H1 (cell line): ENCODE measurements at places on chromosomes 2 and 18. TPM values are rescaled to one million over a fixed set of nuclear protein-coding genes. Genes with fewer than 3 reads are reported as not detected.
A peak's percentile ranks its signal among the peaks of the same experiment; 100 is the strongest.

PLA2R1 gene
- total RNA-seq: 1.5 and 2.2 TPM in 2 replicates

GRHL1 gene
- 2.8 and 3.6 TPM in 2 replicates for total RNA-seq

GAREM2 gene
- total RNA-seq: 19.9 and 23.0 TPM in 2 replicates

ABCB11 gene
- not detected in 2 replicates for total RNA-seq

SLC14A1 gene
- not detected in 2 replicates for total RNA-seq

SOX11 gene
- total RNA-seq: 55.6 and 56.5 TPM in 2 replicates

SCN2A gene
- 0.61 and 1.1 TPM in 2 replicates for total RNA-seq

IL36G gene
- not detected in 2 replicates for total RNA-seq

TRIM43 gene
- total RNA-seq: not detected in 2 replicates

CRYGD gene
- total RNA-seq: 0.98 and 2.9 TPM in 2 replicates

NUP35 gene
- total RNA-seq: 48.5 and 48.7 TPM in 2 replicates

TTC31 gene
- total RNA-seq: 27.4 and 28.8 TPM in 2 replicates

NEU4 gene
- total RNA-seq: 0.50 and 0.82 TPM in 2 replicates

IL1B gene
- not detected in 2 replicates for total RNA-seq

ADRA2B gene
- total RNA-seq: 6.5 and 6.6 TPM in 2 replicates

SGPP2 gene
- not detected in 2 replicates for total RNA-seq

SNRNP27 gene
- 40.5 and 40.9 TPM in 2 replicates for total RNA-seq

AMER3 gene
- 0.19 and 0.55 TPM in 2 replicates for total RNA-seq

- DNase-seq: no peak
Observed at GRCh38 chr2:223095207-223095606, 43.2 kb downstream of the KCNE4 start.

GRCh38 chr2:179584760-179585159 lies 276.7 kb downstream of the ZNF385B start:
- no peak for DNase-seq

GRCh38 chr2:105749583-105750400 lies 5.1 kb downstream of the NCK2 start:
- DNase-seq: no peak

DNA sequence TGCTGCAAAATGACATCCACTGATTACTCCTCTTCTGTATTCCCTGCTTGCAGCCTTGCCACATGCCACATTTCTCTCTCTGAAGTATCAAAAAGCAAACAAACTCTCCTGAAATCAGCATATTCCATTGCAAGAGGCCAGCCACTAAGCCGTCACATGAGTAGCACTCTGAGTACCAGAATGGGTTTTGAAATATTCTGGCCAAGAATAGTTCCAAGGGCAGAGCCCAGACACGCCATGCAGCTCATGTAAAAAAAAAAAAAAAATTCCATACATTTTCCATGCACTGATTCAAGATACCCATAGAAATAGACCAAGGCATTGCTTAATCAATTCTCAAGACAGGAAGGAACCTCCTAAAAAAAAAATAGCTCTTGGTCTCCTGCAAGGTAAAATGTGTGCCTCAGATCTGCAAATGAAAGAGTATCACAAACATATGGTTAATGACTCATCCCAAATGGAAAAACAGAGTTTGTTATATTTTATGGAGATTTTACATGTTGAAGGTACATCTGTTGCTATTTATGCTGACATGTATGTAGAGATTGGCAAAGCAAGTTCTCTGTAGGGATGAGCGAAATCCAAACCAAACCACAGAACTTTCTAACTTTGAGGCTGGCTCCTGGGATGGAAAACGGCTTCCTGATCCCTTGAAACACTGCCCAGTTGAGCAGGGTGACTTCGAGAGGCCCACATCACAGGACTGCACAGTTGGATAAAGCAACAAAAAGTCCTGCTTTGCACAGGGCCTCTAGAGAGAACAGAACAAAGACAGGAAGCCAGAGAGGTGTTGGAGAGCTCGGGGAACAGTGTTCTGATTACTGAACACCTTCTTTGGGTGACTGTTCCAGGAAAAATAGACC lies 346.2 kb downstream of the ZNF521 start:
- DNase-seq: no peak

DNA sequence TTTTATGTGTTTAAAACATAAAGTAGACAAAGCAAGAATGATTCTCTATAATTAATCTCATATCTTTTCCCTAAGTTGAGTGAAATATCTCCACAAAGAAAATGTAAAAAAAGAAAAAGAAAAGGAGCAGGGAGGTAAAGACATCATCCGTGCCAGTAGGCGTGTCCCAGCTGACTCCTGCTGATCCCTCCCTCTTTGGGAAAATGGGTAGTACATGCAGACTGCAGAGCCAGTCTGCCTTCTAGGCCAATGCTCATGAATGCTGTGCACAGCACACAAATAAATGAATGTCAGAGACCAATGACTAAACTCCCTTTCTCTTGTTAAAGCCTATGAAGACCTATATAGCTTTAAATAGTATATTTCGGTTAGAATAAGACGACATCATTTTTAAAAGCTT lies 64.7 kb downstream of the RAPH1 start:
- no peak for DNase-seq

DNA sequence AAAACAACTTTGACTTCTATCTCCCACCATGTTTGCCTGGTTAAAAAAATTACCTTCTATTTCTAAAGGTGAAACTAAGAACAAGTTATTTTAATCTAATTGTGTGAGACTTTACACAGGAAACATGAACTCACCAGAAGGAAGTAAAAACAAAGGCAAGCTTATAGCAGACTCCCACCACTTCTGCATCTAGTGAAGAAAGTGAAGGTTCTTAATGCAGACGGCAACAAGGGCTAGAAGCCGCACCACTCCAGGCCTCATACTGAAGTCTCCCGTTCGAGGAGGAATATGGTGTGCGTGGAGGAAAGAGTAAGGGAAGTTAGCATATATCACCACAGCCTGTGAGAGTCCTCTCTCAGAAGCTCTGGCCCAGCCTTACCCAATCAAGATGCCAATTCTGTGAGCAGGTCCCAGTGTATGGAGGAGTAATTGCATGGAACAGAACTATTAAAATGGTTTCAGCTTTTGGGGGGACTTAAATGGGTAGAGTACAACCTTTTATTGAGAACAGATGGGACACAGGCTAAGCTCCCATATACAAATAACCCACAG lies 958.7 kb downstream of the BCL11A start:
- no peak for DNase-seq

GRCh38 chr2:19866771-19867170 lies 35.0 kb downstream of the TTC32 start:
- no peak for DNase-seq

DNA sequence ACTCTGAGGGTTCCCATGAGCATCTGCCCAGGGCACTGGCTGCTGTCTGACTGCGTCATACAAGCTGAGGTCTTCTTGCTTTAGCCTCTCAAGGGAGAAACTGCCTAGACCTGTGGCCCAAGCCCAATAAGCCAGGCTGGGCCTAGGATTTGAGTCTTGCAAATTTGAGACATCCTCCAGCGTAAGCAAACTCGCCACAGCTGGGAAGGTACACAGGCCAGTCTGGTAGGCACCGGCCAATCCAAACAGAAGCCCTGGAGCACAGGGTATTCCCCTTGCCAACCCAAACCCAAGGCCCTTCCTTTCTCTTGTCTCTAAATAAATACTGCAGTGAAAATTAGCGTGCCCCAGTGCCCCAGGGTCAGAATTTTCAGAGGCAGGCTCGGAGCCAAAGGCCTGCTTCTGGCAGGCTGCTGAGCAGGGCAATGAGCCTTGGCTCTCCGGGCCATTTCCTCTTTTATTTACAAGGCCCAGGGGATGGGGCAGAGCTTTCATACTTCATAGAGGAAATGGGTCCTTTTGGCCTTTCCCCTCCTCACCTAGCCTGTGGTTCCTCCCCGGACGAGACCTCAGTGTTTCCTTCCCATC lies 33.3 kb downstream of the POLR1A start:
- no peak for DNase-seq

GRCh38 chr18:14767474-14767873 lies 19.5 kb downstream of the ANKRD30B start:
- DNase-seq: no peak

DNA sequence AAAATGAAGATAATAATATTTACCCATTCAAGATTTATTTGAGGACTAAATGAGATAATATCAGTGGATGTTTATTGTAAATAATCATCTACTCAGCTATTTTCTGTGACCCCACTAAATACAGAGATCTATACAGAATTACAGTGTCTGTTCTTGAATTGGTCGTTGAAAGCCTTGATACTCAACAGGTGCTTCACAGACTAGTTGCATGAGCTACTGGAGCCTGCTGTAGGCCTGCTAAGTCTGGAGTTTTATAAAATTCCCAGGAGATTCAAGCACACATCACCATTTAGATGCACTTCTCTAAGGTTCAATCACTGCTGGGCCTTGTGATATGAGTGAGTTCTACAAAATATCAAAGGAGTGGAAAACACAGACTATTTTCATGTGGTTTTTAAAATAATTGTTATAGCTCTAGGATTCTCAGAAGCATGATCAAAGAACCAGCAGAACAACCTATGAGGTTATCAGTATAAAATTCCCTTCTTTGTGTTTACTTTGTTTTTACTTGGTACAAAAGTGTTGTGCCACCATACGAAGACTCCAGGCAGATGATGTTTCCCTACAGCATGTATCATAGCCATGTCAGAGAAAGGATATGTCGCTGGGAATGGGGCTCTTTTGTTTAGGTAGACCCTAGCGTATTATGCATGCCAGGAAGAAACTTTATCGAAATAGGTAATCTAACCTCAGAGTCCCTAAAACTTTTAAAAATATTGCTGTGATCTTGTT lies 7.1 kb downstream of the SULT1C4 start:
- no peak for DNase-seq

DNA sequence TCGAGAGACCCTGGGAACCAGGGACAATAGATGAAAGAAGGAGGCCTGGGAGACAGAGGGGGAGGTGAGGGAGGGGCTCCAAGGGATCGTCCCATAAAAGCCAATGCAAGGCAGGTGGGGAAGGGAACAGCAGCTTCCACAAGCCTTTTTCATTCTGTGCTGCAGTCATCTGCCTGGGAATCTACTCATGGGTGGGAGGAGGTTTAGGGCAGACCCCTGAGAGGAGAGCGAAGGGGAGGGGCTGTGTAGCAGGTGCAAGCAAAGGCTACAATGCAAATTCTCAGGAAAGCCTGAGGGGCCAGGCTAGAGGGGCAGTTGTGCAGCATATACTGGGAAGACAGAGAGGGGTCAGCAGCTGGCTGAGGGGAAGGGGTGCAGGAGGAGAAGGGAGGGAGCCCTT lies 135.4 kb downstream of the SETBP1 start:
- no peak for DNase-seq

- no peak for DNase-seq
Observed at GRCh38 chr18:34929336-34929780, 111.9 kb upstream of the MAPRE2 start.

GRCh38 chr18:35158728-35159450 lies 81.9 kb upstream of the ZNF397 start:
- DNase-seq: no peak

- DNase-seq: no peak
Observed at GRCh38 chr2:45130736-45131135, 121.5 kb upstream of the SIX2 start.

DNA sequence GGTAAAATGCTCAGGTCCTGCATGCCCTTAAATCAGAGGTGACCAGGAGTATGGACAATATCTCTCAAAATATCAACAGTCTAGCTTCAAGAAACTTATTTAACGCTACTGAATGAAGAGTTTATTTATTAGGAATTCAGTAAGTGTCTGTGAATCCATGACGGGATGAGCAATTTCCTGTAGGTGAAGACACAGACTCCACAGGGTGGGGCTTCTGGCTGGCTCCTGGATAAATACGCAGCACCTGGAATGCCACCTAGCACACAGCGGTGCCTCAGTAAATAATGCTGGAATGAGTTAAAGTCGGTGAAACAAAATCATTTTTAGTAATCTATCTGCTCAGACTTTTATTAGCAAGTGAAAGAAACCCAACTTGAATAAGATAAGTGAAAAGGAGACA lies 29.4 kb upstream of the MBP start:
- DNase-seq: no peak

GRCh38 chr2:152548996-152549395 lies 168.3 kb downstream of the PRPF40A start:
- no peak for DNase-seq

- no peak for DNase-seq
Observed at GRCh38 chr2:113228991-113229716, 49.6 kb downstream of the PAX8 start.

DNA sequence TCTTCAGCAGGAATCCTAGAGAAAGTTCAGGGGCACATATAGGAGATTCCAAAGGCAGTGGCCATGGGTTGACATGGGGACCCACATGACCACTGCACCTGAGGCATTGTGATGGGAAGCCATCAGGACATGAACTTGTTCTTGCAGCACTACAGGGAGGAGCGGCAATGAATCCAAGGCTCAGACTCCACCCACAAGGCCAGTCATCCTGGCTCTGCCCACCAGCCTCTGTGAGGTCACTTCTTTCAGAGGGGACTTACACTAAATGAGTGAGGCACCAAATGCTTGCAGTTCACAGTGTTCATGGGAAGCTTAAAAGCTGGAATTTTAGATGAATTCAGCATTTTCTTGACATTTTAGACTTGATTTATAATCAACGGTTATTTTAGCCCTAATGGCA lies 254.2 kb downstream of the SETBP1 start:
- no peak for DNase-seq

DNA sequence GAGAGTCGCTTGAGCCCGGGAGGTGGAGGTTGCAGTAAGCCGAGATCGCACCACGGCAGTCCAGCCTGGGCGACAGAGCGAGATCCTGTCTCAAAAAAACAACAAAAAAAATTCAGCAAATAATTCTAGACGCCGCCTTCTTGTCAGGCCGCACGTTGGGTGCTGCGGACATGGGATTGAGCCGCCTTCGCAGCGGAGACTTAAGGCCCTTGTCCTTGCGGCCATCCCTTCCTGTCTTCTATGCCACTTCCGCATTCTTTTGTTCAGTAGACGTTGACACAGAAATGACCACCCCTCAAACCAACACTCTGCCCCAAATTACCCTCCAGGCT lies 15.8 kb downstream of the PTPN18 start:
- DNase-seq: no peak

- DNase-seq: no peak
Observed at GRCh38 chr2:183284606-183285005, 160.4 kb downstream of the NUP35 start.

- DNase-seq: no peak
Observed at GRCh38 chr2:117745537-117745936, 69.0 kb upstream of the DDX18 start.

GRCh38 chr2:141522702-141523101 lies 608.1 kb downstream of the LRP1B start:
- DNase-seq: no peak

GRCh38 chr2:17800693-17801458 lies 15.4 kb upstream of the MSGN1 start:
- peak; percentile 23 for DNase-seq

DNA sequence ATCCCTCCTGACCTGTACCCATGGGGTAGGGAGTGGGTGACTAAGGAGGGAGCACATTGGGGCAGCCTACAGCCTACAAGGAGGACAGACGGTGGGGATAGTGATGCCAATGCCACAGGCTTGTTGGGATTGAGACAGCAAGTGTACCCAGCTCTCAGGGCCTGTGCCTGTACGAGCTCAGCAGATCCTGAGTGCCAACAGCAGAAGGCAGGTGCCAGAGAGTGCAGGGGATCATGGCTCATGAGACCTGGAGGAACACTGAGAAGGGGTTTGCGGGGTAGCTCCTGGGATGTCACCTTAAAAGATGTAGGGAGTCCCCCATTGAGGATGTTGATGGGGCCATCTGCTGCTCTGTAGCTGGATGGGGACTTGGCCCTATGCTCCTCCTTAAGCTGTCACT lies 10.3 kb upstream of the SNED1 start:
- DNase-seq: no peak

GRCh38 chr2:193868833-193869232 lies 1674.1 kb upstream of the TMEFF2 start:
- DNase-seq: no peak

GRCh38 chr2:129587426-129588064 lies 391.9 kb upstream of the RAB6C start:
- peak; percentile 44 for DNase-seq
